ENCODE measurements at places on chromosomes 7 and 10. TPM values are rescaled to one million over a fixed set of nuclear protein-coding genes. Genes with fewer than 3 reads are reported as not detected.

Gene VWA2
- 19.5 TPM for total RNA-seq

DNA sequence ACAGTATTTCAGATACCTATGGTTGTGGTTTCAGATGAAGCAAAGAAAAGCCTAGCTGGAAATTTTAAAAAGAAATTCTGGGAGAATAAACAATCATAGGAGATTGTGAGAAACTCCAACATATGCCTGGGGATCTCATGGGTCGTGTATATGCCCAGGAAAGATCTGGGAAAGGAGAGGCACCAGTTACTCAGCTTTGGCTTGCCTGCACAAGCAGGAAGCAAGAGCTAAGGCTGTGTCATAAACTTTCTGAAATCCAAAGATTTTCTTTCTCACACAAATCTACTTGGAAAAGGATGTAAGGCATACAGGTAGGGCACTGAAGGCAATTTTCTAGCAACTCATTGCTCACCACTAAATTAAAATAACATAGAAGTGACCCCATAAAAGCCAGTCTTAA, 373.6 kb downstream of the CDC14C start:
- DNase-seq: no peak

DNA sequence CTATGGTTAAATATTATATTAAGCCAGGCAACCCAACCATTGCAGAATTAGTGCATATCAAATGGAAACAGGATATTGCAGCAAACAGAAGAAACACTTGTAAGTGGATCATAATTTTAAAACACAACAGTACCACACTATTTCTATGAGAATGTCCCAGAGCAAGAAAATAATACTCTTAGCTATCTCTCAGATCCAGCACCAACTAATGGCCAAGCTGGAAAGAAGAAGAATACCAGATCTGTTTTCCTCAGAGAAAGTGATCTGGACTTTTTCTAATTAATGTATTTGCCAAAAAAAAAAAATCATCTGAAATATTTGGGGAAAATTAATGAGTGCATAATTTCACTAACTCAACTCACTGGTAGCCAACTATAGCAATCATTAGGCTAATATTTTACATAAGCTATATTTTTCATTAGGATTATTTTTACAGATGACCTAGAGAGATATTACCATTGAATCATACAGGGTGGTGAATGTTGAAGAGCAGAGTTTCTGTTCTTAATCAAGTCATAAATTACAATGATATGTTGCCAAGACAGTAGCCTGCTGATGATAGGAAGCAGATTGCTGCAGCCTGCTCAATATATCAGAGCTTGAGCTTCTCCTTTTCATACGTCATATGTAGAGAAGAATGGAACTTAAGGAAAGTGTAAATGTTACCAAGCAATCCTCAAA, 995.4 kb upstream of the LRRN3 start:
- no peak for DNase-seq

Gene MDFIC
- total RNA-seq: 25.6 TPM

DNA sequence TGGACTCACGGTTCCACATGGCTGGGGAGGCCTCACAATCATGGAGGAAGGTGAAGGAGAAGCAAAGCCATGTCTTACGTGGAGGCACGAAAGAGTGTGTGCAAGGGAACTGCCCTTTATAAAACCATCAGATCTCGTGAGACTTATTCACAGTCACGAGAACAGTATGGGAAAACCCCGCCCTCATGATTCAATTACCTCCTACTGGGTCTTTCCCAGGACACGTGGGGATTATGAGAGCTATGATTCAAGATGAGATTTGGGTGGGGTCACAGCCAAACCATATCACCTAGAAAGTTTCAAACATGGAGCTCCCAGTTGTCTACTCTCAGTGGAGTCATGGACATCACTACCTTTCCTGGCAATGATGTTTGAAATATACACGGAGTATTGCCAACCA, 49.6 kb downstream of the CYCS start:
- DNase-seq: no peak

Gene CRYGN
- total RNA-seq: not detected
